ENCODE measurements at places on chromosomes 11 and 22.

GRCh38 chr22:47627556-47628253 is 865.3 kb downstream of the TBC1D22A start:
- DNase-seq: no peak

DNA sequence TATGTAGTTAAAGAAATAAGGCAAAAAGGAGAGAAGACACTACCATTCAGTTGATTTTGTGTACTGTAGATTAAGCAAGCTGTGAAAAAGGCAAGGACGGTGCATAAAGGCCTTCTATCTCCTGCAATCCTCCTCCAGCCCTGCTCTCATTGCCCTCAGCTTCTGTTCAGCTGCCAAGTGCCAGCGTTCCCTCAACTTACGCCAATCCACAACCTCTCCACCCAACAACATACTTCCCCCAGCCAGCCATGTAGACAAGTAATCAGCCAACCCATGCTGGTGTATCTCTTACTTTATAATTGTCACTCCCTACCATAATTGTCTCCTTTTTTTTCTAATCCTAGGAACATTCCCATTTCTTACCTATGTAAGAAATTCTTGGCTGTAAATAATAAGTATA is 30.1 kb upstream of the ANO5 start:
- DNase-seq: no peak

DNA sequence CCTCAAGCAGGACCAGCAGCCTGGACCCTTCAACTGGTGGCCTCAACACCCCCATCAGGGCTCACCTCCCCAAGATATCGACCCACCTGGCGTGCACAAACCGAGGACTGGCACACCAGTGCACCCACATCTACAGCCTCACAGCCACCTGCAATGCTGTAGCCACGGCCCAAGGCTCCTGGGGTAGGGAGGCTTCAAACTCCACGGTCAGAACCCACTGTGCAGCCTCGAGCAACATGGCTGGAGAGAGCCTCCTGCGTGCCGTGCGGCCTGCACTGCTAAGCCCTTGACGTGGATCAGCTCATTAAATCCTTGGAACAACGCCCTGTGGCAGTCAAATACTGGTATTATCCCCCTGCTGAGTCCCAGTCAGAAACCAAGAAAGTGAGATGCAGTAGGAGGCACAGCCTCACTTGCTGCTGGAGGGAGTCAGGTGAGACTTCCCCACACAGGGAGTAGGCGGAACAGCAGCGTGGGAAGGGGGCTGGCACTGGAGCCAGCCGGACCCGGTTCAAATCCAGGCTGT is 4.6 kb downstream of the CARD10 start:
- DNase-seq: no peak

- no peak for DNase-seq
Observed at GRCh38 chr11:46390331-46391171, 1.0 kb downstream of the CHRM4 start.

- DNase-seq: no peak
Observed at GRCh38 chr11:69166218-69167115, 10.7 kb downstream of the SMIM38 start.

DNA sequence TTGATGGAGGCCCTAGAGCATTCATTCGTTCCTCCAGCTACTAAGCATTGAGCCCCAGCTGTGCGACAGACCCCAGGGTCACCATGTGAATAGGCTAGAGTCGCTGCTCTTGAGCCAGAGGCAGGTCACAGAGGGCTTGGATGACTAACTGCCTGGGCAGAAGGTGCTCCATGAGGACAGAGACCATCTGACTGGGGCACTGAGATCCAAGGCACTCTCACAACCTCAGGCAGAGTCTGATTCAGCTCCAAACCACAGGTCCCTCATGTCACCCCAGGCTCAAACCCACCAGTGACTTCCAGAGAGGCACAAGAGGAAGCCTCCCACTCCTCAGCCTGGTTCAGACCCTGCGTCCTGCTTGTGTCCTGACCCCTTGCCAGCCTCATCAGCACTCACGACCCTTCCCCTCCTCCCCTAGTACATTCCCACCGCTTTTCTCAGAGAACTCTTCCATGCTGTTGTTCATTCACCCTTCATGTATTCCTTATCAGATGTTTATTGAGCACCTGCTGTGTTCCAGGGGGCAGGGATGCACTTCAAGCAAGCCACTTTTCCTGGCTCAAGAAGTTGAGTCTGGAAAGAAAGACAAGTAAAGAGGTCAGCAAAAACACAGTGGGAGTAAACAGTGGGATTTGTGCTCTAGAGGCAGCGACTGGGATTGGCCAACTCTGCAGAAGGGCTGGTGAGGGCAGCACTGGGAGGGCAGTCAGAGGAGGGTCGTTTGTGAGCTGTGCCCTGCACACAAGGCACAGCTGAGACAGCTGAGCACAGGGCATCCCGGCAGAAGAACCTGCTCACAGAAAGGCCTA is 9.3 kb downstream of the OAF start:
- DNase-seq: no peak

- no peak for DNase-seq
Observed at GRCh38 chr22:42462016-42462415, 29.8 kb upstream of the NFAM1 start.

- no peak for DNase-seq
Observed at GRCh38 chr22:46462726-46463371, 74.6 kb downstream of the CELSR1 start.

GRCh38 chr11:12395333-12395732 is 18.0 kb downstream of the PARVA start:
- no peak for DNase-seq

GRCh38 chr22:50303515-50303847 is 4.0 kb downstream of the PLXNB2 start:
- no peak for DNase-seq

- DNase-seq: no peak
Observed at GRCh38 chr22:37776639-37777005, 31.1 kb upstream of the GCAT start.

GRCh38 chr11:28259177-28259843 is 151.1 kb downstream of the METTL15 start:
- no peak for DNase-seq

DNA sequence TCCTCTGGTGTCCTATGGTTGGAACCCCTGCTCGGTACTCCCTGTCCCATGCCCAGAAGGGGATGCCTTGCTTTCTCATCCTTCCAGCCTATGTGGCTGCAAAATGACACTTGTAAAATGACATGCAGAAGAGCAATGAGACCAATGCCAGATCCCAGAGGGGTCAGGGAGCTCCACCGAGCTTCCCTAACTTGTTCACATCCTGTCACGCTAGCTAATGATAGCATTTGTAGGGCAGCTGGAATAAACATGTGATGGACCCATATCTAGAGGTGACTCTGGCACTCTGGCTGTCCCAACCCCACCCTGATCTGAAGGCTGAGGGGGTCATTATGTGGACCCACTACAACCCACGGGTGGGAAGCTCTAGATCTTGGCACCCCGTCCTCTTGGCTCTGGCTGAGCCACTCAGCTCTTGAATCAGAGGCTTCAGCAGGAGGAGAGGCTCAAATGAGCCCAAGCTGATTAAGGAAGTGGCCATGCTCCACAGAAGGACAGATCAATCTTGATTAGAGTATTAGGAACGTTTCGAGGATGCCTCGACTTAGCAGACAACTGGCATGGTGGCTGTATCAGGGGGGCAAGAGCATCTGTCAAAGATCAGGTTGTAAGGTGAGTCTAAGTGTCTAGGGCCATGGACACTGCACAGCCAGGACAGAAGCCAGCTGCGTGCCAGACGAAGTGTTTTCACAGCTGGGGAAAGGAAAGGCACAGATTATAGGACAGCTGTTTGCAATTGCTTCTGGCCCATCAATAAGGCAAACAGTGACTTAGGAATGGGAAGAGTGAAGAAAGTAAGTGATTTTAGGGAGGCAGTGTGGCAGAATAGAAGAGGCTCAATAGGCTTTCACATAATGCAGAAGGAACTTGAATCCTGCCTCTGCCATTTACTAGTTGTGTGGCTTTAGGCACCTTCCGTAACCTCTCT is 182.8 kb downstream of the KIRREL3 start:
- DNase-seq: no peak
